Left ventricle myocardium inferior (tissue), 1 donor: ENCODE measurements at places on chromosomes 2 and 18.

GRCh38 chr2:227482638-227483340, 10.8 kb downstream of the AGFG1 start:
- no peak overlapping the region for H3K4me3 ChIP-seq
- no peaks in the 10 kb centered on the region for H3K36me3 ChIP-seq
- DNase-seq: no peak
- H3K4me1 ChIP-seq: peaks cover 63% of the 10 kb centered on the region
- H3K27me3 ChIP-seq: no peaks in the 10 kb centered on the region

DNA sequence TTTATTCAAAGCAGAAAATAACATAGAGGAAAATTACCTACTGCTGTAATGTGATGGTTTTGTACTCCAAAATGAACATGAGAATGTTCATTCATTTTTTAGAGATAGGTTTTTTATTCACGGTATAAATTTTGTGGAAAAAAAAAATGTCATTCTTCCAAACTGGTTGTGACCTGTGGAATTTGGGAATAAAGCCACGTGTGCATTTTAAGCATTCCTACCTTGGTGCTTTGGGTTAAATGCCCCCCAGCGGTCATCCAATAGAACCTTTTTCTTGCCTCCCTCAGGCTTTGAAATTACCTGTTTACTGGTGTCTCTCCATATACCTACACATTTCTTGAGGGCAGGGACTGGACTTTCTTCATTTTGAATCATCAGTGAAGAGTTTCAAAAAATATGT, 740.7 kb downstream of the DPP10 start:
- no peaks in the 10 kb centered on the region for H3K27me3 ChIP-seq
- H3K4me1 ChIP-seq: no peaks in the 10 kb centered on the region
- H3K4me3 ChIP-seq: no peak overlapping the region
- H3K36me3 ChIP-seq: no peaks in the 10 kb centered on the region

- H3K4me3 ChIP-seq: no peak overlapping the region
- H3K27me3 ChIP-seq: no peaks in the 10 kb centered on the region
- no peak overlapping the region for H3K27ac ChIP-seq
- H3K4me1 ChIP-seq: no peaks in the 10 kb centered on the region
- H3K36me3 ChIP-seq: no peaks in the 10 kb centered on the region
- DNase-seq: no peak
Measured at GRCh38 chr2:102940684-102941083, 178.9 kb downstream of the TMEM182 start.

DNA sequence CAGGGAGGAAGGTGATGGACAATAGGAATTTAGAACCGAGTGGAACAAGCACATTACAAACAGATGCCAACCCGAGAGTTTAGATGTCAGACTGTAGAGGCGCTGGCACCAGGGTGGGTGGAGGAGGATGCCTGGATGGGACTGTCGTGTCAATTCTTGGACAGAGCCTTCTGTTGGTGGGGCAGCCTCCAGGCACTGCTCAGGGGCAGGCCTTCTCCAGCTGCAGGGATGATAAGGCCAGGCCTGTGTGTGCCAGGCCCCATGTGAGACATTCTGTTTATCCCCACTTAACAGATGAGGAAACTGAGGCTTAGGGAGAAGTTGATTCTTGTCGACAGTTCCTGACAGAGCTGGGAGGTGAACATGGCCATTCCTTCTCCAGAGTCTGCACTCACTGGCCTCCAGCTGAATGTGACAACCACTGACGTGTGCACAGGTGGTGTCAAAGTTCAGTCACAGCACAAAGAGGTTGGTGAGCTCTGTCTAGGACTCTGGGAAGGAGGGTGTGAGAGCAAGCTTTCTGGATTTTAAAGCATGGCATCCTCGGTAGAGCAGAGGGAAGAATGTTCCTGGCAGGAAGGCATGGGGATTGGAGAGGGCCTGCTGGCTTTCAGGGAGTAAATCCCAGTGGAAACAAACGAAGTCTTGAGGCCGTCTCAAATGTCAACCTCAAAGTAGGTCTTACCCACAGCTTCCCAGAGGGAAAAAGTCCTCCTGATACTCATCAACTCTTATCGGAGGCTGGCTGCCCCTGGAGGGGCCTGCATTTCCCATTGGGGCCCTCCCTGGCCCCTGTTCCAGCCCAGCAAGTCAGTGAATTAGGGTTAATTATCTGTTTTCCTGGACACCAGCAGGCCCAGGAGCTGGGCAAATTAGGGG, 52.4 kb downstream of the GLI2 start:
- peaks cover 12% of the 10 kb centered on the region for H3K27me3 ChIP-seq
- H3K27ac ChIP-seq: no peak overlapping the region
- DNase-seq: no peak

GRCh38 chr2:102297891-102298290, 13.5 kb upstream of the IL1RL1 start:
- H3K27me3 ChIP-seq: peaks cover 20% of the 10 kb centered on the region
- no peaks in the 10 kb centered on the region for H3K4me1 ChIP-seq
- no peaks in the 10 kb centered on the region for H3K36me3 ChIP-seq
- no peak overlapping the region for H3K27ac ChIP-seq

DNA sequence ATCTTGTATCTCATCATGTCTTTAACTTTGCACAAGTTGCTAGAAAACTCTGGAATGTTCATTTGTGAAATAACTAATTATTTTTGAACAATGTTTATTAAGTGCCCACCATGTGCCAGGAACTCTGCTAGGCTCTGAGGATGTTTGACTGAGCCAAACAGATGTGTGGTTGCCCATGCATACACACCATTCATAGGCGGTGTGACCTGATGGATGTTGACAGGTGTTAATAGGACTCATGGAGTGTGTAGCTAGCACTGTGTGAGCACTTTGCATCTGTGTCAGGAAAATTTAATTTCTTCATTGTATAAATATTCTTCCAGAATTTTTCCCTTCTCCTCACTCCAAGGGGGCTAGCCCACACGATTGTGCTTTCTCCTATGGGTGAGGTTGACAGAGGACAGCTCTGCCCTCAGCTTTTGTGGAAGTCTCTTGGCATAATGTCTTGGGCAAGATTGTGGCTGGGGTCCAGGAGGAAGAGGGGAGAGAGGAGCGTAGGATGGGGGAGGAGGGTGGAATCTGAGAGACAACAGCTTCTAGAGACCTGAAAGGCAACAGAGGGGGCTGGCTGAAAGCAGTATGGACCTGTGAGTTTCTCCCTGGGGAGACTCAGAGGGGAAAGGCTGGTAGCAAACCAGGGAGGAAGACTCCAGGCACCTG, 214.6 kb upstream of the CXCR4 start:
- no peaks in the 10 kb centered on the region for H3K27me3 ChIP-seq
- DNase-seq: no peak
- H3K36me3 ChIP-seq: no peaks in the 10 kb centered on the region
- H3K4me3 ChIP-seq: no peak overlapping the region

- H3K27me3 ChIP-seq: peaks cover 20% of the 10 kb centered on the region
- H3K36me3 ChIP-seq: peaks cover 26% of the 10 kb centered on the region
- H3K4me3 ChIP-seq: no peak overlapping the region
- no peak for DNase-seq
- peak overlapping the region; percentile 56 for H3K27ac ChIP-seq
Measured at GRCh38 chr2:16617282-16618266, 48.1 kb downstream of the CYRIA start.

- no peak overlapping the region for H3K27ac ChIP-seq
- H3K4me1 ChIP-seq: no peaks in the 10 kb centered on the region
- no peaks in the 10 kb centered on the region for H3K27me3 ChIP-seq
- DNase-seq: no peak
- no peaks in the 10 kb centered on the region for H3K36me3 ChIP-seq
Measured at GRCh38 chr2:77034445-77034844, 487.7 kb downstream of the LRRTM4 start.

- H3K36me3 ChIP-seq: no peaks in the 10 kb centered on the region
- DNase-seq: no peak
- H3K27me3 ChIP-seq: peaks cover 5% of the 10 kb centered on the region
Measured at GRCh38 chr2:197889041-197889440, 84.6 kb downstream of the PLCL1 start.

DNA sequence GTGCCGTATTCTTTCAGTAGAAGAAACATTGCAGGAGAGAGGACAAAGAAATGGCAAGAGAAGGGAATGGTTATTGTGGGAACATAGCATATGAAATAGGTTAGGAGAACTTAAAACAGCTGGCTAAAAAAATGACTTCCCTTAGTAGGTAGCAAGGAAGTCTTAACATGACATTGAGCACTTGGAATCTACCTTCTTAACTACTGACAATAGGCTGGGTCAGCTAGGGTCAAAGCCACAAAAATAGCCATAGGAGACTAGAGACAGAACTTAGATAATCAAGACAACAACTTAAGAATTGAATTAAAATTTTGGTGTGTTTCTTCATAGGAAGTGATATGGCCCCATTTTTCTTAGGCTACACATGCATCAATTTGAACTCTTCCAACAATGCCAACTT, 227.9 kb downstream of the TCF4 start:
- no peaks in the 10 kb centered on the region for H3K27me3 ChIP-seq
- H3K4me1 ChIP-seq: peaks cover 20% of the 10 kb centered on the region
- H3K27ac ChIP-seq: no peak overlapping the region
- no peaks in the 10 kb centered on the region for H3K36me3 ChIP-seq
- no peak overlapping the region for H3K4me3 ChIP-seq

GRCh38 chr18:66623821-66624220, 19.9 kb upstream of the CDH19 start:
- DNase-seq: no peak
- no peaks in the 10 kb centered on the region for H3K36me3 ChIP-seq
- H3K27ac ChIP-seq: no peak overlapping the region
- no peaks in the 10 kb centered on the region for H3K4me1 ChIP-seq

- no peak for DNase-seq
- H3K36me3 ChIP-seq: peaks cover under 1% of the 10 kb centered on the region
- H3K27ac ChIP-seq: peak overlapping the region; percentile 57
- no peaks in the 10 kb centered on the region for H3K27me3 ChIP-seq
- peaks cover 17% of the 10 kb centered on the region for H3K4me1 ChIP-seq
Measured at GRCh38 chr2:31922542-31923408, 88.0 kb downstream of the MEMO1 start.

- H3K36me3 ChIP-seq: no peaks in the 10 kb centered on the region
- no peak for DNase-seq
- H3K4me3 ChIP-seq: no peak overlapping the region
Measured at GRCh38 chr2:200356857-200357384, 50.4 kb downstream of the SPATS2L start.

DNA sequence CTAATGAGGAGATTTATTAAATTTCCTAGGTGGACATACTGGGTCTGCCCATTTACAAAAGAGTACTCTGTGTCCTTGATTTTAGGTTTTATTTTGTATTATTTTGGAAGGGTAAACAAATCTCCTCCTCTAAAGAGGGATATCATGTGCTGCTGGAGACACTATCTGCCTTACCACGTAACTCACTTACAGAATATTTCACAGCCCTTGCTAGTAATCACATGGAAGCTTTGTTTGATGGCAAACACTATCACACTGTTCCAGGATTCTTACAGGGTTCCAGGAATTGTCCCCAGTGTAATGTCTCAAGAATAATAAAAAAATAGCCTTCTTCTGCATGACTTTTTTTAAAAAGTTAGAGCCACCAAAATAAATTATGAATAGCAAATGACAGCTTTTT, 29.2 kb upstream of the ACVR1C start:
- H3K4me1 ChIP-seq: no peaks in the 10 kb centered on the region
- H3K4me3 ChIP-seq: no peak overlapping the region
- H3K36me3 ChIP-seq: no peaks in the 10 kb centered on the region
- no peak for DNase-seq

GRCh38 chr2:3956406-3956805, 253.0 kb downstream of the DCDC2C start:
- H3K4me1 ChIP-seq: no peaks in the 10 kb centered on the region
- no peak overlapping the region for H3K4me3 ChIP-seq
- H3K27me3 ChIP-seq: peaks cover 44% of the 10 kb centered on the region
- H3K36me3 ChIP-seq: no peaks in the 10 kb centered on the region
- DNase-seq: no peak

GRCh38 chr2:60118061-60118460, 435.4 kb downstream of the BCL11A start:
- no peak for DNase-seq
- H3K27ac ChIP-seq: no peak overlapping the region
- H3K4me1 ChIP-seq: no peaks in the 10 kb centered on the region
- no peak overlapping the region for H3K4me3 ChIP-seq

GRCh38 chr2:102634831-102635241, 15.5 kb downstream of the SLC9A2 start:
- no peaks in the 10 kb centered on the region for H3K36me3 ChIP-seq
- H3K27ac ChIP-seq: no peak overlapping the region
- H3K27me3 ChIP-seq: peaks cover 11% of the 10 kb centered on the region
- no peak overlapping the region for H3K4me3 ChIP-seq
- no peaks in the 10 kb centered on the region for H3K4me1 ChIP-seq

DNA sequence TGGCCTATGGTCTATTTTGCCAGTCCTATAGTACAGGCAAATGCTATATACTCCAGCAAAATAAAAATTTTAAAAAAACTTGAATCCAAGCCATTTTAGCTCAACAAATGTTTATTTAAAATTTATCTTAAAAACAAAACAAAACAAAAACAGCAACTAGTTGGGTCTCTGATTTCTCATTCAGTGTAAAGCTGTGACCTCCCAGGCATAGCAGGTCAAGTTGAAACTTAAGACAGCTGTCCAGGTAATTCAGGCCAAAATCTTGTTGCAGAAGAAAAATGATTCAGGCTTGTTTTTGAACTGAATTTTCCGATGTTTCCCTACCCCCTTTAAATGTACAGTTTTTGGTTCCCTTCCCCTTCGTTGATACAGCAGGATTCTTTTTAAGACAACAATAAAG, 58.5 kb downstream of the CABLES1 start:
- DNase-seq: no peak
- H3K4me1 ChIP-seq: peaks cover 26% of the 10 kb centered on the region
- H3K27ac ChIP-seq: peak overlapping the region; percentile 61
- no peaks in the 10 kb centered on the region for H3K36me3 ChIP-seq

GRCh38 chr2:164146441-164146840, 410.6 kb upstream of the FIGN start:
- no peaks in the 10 kb centered on the region for H3K4me1 ChIP-seq
- H3K36me3 ChIP-seq: no peaks in the 10 kb centered on the region
- H3K4me3 ChIP-seq: no peak overlapping the region
- H3K27me3 ChIP-seq: no peaks in the 10 kb centered on the region
- H3K27ac ChIP-seq: no peak overlapping the region
- DNase-seq: no peak

DNA sequence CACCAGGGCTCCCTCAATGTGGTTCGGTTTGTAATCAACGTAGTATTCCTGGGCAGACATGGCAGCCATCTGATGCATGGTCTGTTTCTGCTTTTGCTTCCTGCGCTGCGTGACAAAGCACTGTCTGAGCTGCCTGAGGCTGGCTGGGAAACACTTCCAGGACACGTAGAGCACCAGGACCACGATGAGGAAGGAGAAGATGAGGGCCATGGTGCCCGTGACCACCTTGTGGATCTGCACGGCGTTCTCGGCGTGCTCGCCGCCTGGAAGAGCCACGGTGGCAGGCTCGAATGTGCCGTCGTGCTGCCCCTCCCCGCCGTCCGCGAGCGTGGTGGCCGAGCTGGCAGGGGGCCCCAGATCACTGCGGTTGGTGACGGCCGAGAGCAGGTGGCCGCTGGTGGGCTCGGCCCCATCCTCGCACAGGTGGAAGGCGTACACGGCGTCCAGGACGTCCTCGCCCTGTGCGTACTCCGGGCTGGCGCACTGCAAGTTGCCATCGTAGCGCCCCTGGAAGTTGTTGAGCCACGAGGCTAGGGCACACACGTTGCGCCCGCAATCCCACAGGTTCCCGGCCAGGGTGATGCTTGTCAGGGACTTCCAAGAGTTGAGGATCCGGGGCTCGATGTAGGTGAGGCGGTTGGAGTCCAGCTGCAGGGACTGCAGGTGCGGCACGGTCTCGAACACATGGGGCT, 2.1 kb downstream of the LRRTM1 start:
- no peak overlapping the region for H3K27ac ChIP-seq
- no peak for DNase-seq
- peaks cover 89% of the 10 kb centered on the region for H3K27me3 ChIP-seq
- H3K4me1 ChIP-seq: peaks cover 27% of the 10 kb centered on the region
- H3K36me3 ChIP-seq: no peaks in the 10 kb centered on the region

- H3K4me1 ChIP-seq: peaks cover 21% of the 10 kb centered on the region
- H3K36me3 ChIP-seq: no peaks in the 10 kb centered on the region
- H3K27ac ChIP-seq: peak overlapping the region; percentile 58
- no peaks in the 10 kb centered on the region for H3K27me3 ChIP-seq
- no peak overlapping the region for H3K4me3 ChIP-seq
- no peak for DNase-seq
Measured at GRCh38 chr2:152421521-152422370, 86.8 kb downstream of the FMNL2 start.
